ENCODE measurements at places on chromosomes 2 and 18. TPM values are rescaled to one million over a fixed set of nuclear protein-coding genes. Genes with fewer than 3 reads are reported as not detected.

Gene CXCR1
- total RNA-seq = 0.29 TPM

Gene COL5A2
- 22.5 TPM for total RNA-seq

Gene PAIP2B
- 13.2 TPM for total RNA-seq

Gene ROCK1
- 65.6 TPM for total RNA-seq

Gene ITGA6
- total RNA-seq = 34.8 TPM

Gene SERPINB13
- not detected for total RNA-seq

Gene HOXD13
- not detected for total RNA-seq

Gene CCDC148
- total RNA-seq = 10.7 TPM

- DNase-seq = no peak
Observed at GRCh38 chr2:45191146-45191863, 182.1 kb upstream of the SIX2 start.

GRCh38 chr18:50126471-50126870, 68.5 kb downstream of the MYO5B start:
- DNase-seq = peak; percentile 85

GRCh38 chr2:37156071-37156856, 516 bp downstream of the EIF2AK2 start:
- peak; percentile 63 for DNase-seq

- DNase-seq = peak; percentile 44
Observed at GRCh38 chr2:136363470-136363869, 245.5 kb upstream of the CXCR4 start.

- no peak for DNase-seq
Observed at GRCh38 chr2:232273903-232274643, 104.5 kb upstream of the ALPP start.

- DNase-seq = peak; percentile 37
Observed at GRCh38 chr2:109260886-109261700, 132.1 kb downstream of the SH3RF3 start.

GRCh38 chr18:51537487-51537886, 340.0 kb upstream of the MEX3C start:
- peak; percentile 30 for DNase-seq

GRCh38 chr2:216807857-216808272, 52.0 kb downstream of the TNP1 start:
- peak; percentile 82 for DNase-seq

DNA sequence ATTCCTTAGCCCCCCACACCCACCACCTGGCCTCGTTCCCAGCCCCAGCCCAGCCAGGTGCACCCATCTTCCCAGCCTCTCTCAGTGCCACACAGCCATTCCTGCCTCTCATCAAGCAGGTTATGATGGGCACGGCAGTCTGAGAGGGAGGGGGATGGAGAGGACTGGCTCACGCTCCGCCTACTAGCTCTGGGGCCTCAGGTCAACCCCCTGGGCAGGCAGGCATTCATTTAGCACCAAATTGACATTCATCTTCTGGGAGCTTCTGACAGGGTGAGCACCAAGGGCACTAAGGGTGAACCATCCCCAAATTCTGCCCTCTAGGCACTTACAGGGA, 66.2 kb upstream of the FOSL2 start:
- no peak for DNase-seq

DNA sequence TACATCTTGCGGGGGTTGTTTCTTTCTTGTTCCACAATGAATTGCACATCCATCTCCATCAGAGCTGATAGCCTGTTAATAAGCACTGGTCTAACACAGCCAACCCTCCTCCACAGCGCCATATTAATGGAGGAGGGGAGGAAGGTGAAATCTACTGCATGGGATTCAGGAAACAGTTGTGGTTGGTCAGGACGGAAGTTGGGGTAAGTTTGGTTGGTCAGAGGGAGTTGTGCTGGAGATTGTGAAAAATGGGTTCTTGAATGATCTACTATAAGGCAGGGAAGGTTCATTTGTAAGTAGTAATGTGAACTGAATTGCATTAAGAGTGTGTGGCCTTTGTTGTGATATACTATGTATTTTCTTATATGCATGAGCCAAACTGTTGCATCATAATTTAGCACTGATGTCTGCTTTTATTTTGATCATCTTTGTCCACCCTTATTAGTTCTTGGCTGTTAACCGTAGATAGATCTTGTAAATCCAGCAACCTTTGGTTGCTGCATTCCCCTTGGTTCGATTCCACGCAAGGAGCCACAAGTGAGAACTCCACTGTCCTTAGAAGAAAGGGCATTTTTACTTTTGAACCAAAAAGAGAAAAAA, 150.6 kb upstream of the MAPRE2 start:
- no peak for DNase-seq

DNA sequence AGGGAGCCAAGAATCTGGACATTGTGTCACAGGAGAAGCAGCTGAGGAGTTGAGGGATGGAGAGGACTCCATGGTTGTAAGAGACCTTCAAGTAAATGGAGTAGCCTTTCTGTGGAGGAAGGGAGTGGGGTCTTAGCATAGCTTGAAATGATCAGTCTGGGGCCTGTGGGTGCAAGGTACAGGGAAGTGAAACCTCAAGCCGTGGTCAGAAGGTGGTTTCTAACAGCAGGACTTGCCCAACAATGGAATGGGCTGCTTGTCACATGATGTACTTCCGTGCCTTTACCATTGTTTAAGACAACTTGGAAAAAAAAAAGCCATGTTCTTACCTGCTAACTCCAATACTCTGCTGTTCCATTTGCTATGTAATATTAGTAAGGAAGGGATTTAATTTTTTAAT, 140.7 kb downstream of the LDLRAD4 start:
- DNase-seq = no peak

- DNase-seq = no peak
Observed at GRCh38 chr2:26590980-26591618, 50.1 kb downstream of the CIB4 start.

DNA sequence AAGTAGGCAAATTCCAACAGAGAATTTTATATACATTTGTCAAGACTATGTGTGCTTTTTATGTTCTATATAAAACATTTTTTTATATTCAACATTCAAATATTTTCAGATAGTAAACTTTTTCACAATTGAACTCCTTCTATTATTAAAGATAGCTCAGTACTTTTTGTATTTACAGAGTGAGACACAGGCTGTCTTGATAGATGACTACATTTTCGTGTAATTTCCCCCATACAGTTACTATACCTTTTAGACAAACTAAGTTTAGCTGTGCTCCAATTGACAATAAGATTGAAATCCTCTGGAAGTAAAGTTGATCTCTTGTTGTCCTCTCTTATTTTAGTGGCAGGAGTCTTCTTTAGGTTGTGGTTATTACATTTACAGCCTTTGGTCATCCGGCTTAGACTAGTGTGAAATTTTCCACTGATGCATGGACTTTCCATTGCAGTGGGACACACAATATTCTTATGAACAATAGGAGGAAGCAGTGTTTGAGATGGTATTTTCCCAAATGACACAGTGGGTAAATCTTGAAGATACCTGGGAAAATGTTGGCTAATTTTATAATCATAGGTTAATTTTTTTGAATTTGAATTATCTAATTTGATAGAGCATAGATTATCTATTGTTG, 21.0 kb downstream of the ZSWIM2 start:
- DNase-seq = no peak

- DNase-seq = no peak
Observed at GRCh38 chr2:9032536-9033255, 29.2 kb upstream of the MBOAT2 start.

DNA sequence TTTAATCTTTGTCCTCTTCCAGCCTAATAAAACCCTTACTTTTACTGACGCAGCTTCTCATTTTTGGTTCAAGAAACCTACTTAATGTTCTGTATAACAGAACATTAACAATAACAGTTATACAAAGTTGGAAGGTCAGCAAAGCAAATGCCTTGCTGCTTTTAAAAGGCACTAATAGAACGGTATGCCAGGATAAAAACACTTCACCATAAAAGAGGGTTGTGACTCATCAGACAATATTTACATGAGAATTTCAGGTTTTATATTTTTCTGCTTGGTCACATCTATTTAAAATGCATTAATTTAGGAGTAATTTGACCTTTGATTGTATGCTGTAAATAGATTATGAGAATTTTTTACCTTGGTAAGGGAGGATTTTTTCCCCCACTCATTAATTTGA, 3.0 kb downstream of the KLHL41 start:
- no peak for DNase-seq

DNA sequence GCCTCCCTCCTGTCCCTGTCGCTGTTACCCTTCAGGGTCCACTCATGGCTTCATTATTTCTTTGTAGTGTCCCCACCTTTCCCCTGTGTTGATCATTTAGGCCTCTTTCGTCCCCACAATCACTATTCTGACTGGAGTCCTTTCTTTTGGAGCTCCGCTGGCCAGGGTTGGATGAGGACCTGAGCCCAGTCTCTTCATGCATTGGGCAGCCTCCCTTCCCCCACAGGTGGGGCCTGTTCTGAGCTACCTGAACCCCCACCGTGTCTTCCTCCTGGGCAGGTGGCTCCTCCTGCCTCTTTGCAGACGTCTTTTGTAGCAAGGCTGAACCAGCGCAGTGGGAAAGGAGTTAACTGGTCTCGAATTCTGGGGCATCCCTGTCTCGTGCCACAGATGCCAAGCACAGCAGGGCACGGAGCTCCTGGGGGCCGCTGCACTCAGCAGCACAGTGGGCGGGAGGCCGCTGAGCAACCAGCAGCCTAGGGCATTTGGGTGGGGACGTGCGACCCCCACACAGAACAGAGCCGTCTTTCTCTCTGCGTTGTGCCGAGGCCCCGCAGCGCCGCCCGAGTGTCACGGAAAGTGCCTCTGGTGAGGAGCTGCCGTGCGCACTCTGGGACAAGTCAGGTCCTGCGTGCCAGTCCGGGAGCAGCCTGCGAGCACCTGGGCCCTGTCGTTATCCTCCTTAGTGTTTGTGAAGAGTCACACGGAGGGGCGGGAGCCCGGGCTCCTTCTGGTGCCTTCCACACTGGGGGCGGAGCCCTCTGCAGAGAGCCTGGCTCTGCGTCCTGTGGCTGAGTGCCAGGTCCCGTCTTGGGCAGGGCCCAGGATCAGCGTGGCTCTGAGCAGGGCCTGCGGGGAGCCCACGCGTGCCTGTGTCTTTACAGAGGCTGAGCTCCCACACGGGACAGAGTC, 130.1 kb downstream of the NFATC1 start:
- DNase-seq = peak; percentile 55

DNA sequence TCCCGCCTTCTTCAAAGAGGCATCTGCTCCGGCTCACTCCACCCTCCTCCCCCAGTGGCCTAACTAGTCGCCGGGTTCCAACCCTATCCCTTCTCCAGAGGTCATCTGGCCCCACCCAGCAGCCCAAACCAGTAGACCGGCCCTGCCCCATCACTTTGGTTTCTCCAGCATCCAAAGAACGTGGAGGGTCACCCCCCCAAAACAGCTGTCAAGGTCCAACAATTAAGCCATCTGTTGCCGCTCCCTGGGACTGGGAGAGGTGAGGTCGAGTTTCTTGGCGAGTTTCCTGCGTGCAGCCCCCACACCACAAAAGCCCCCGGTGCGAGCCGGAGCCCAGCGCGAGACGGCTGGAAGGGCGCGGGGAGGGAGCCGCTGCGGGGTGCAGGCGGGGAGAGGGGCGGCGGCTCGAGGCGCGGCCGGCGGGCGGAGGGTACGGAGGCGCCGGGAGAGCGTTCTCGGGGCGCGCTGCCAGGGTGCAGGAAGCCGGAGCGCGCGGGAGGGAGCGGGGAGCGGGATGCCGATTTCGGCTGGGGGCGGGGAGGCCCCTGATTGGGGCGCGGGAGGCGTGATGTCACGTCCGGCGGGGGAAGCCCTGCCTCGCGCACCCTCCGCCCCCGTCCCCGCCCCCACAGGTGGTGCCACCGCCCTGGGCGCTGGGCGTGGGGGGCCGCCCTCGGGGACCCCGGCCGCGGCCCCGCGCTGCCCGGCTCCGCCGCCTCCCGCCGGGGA, 571 bp upstream of the GPC1 start:
- DNase-seq = peak; percentile 97

DNA sequence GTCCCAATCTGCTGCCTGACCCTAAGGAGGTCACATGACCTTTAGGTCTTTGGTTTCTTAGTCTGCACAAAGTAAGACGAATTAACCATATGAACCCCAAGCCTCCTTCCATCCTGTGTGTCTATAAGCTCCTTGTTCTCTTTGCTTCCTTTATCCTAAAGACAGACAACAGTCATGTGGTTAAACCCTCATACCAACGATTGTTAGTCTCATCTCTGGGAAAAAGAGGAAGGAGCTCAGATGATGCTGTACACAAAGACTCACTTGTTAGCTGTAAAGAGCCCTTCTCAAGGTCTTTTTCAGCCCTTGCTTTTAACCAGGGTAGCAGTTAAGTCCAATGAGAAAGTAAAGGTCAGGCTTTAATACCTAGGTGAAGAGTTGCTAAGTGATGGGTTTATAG, 443.7 kb downstream of the TNS1 start:
- no peak for DNase-seq

DNA sequence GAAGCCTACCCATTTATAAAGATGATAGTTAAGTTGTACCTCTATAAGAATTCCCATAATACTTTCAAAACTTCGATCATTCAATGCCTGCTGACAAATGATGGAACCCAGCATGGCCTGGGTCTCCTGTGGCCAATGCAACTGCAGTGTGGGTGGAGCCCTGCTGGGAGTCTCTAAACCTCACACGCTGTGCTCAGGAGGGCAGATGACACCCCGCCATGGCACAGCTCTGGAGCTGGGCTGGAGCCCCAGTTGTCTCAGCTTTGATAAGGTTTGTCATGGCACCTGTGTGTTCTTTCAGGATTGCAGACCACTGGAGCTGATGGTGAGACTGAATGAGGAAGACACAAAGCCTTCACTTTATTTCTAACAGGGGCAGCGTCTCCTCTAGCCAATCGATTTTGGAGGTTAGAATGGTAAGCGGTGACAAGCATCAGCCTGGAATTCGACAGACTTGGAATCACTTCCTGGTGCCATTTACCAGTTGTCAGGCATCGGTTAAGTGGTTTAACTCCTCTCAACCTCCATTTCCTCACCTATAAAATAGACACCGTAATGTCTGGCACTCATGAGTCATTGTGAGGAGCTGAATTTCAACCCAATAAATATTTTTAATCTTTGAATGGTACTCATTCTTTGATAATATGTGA, 383.6 kb upstream of the SALL3 start:
- no peak for DNase-seq

GRCh38 chr2:20440001-20440560, 6.8 kb upstream of the RHOB start:
- no peak for DNase-seq

DNA sequence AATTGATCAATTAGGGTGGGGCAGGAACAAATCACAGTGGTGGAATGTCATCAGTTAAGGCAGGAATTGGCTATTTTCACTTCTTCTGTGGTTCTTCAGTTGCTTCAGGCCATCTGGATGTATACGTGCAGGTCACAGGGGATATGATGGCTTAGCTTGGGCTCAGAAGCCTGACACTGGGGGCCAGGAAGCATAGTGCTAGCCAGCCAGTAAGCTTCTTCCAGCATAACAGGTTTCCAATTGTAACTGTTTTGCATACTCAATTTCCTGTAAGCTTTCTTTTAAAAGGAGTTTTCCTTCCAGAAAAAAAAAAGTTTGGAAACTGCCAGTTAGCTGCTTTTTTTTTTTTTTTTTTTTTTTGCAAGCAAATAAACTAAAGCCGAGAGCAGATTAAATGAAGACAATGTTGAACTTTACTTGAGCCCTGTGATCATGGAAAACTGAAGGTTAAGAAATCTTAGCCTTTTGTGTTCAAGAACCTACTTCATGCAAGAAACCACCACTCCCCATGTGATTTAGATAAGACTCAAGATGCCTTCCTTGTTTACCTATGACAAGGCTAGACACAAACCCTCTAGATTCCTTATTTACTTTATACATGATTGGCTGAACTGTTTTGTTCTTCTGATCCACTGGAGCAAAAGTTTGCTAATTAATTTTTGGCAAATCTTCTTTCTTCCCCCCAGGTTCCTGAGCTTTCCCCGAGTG, 126.9 kb upstream of the LINC00305 start:
- no peak for DNase-seq

GRCh38 chr18:79420033-79420745, 24.5 kb downstream of the NFATC1 start:
- no peak for DNase-seq

- no peak for DNase-seq
Observed at GRCh38 chr2:29393676-29394075, 278.5 kb downstream of the CLIP4 start.

Data from thyroid gland (tissue), 4 donors.